ENCODE measurements at places on chromosomes 13 and 19.

GRCh38 chr13:46698014-46698413 is 98.9 kb downstream of the ESD start:
- DNase-seq: no peak

DNA sequence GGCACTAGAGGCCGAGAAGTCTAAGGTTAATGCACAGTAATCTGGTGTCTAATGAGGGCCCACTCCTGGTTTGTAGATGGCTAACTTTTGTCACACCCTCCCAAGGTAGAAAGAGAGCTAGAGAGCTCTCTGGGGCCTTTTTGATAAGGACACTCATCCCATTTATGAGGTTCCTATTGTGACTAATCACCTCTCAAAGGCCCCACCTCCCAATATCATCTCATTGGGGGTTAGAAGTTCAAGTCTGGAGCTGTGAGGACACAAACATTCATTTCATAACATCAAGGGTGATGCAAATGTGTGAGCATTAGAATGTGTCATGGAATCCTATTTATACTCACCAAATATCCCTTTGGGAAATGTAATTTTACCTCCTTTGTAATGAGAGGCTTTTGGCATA is 79.2 kb upstream of the SLC10A2 start:
- DNase-seq: no peak

DNA sequence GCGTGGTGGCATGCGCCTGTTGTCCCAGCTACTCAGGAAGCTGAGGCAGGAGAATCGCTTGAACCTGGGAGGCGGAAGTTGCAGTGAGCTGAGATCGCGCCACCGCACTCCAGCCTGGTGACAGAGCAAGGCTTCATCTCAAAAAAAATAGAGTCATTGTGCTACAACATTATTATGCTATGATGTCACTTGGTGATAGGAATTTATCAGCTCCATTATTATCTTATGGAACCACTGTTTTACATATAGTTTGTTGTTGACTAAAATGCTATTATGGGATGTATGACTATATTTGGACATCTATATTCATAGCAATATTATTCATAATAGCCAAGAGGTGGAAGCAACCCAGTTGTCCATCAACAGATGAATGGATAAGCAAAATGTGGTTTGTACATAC is 26.4 kb upstream of the SLC7A1 start:
- DNase-seq: no peak

DNA sequence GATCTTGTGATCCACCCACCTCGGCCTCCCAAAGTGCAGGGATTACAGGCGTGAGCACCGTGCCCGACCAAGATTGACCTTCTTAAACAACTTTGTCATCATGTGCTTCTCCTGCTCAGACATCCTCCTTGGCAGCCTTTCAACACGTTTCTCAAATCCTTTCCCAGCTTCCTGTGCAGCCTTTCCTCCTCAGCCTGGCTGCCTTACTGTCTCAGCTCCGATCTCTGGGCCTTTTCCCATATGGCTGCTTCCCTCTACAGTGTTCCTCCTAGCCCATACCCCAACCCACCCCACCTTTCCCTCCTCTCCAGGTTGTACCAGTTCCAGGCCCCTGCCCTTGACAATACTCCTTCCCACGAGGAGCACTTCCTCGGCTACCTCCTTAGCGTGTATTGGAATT is 7.2 kb downstream of the PHF11 start:
- no peak for DNase-seq

GRCh38 chr19:44438441-44438840 is 9.8 kb downstream of the ZNF229 start:
- DNase-seq: no peak

- no peak for DNase-seq
These were observed 125.3 kb upstream of the C1QTNF9B start for GRCh38 chr13:24022568-24022967.

DNA sequence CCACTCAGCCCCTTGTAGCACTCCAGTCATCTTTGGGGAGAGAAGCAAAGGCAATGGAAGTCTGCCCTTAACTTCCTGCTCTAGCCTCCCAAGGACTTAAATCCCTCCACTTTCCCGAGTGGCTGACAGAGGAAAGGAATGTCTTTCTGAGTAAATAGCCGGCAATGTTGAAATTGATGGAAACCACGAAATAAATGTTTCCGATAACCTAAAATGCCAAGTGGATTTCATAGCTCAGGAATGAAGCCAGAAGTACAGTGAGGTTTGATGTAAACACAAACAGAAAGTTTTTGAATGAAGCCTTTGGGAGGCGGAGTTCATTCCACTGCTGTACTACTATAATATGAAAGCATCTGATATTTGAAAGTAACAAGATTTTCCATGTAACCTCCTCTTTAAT is 14.0 kb upstream of the TBC1D4 start:
- no peak for DNase-seq

DNA sequence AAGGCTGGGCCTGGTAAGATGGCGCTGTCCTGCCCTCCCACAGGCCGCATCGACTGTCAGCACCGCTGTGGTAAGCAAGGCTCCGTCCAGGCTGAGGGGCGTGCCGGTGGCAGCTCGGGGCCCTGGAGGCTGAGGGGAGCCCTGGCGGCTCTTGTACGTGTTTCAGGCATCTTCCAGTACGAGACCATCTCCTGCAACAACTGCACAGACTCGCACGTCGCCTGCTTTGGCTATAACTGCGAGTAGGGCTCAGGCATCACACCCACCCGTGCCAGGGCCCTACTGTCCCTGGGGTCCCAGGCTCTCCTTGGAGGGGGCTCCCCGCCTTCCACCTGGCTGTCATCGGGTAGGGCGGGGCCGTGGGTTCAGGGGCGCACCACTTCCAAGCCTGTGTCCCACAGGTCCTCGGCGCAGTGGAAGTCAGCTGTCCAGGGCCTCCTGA is 1.2 kb downstream of the IZUMO4 start:
- DNase-seq: no peak

GRCh38 chr13:113598081-113598410 is 13.5 kb downstream of the TFDP1 start:
- no peak for DNase-seq

- DNase-seq: peak; percentile 42
These were observed 142.0 kb downstream of the ZNF737 start for GRCh38 chr19:20423381-20424197.

- DNase-seq: no peak
These were observed 17.9 kb downstream of the GPR183 start for GRCh38 chr13:99289271-99289670.

- no peak for DNase-seq
These were observed 3.0 kb upstream of the PLEKHF1 start for GRCh38 chr19:29662278-29662603.
